ENCODE measurements at places on chromosomes 6 and 20.

DNA sequence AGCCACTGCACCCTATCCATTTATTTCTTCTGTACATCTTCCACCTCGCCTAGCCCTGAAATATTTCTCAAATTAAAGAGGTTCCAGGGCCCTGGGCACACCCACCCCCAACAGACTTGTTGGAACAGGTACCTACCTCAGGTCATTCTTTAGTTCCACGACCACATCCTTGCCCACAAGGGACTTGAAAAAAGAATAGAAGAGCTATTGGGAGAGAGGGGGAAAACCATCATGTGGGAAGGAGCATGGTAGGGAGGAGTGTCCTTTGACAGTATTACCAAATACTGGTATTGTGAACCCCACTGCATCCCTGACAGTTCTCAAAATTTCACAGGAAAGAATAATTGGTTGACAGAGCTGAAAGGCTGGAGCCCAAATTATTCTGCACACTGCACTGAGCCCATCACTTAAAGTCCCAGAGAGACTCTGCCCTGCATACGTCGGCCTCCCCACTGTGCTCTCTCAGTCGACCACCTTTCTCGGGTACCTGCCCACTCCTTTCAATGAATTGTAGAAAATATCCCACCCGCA, 762 bp downstream of the LSM2 start:
- DNase-seq = no peak

DNA sequence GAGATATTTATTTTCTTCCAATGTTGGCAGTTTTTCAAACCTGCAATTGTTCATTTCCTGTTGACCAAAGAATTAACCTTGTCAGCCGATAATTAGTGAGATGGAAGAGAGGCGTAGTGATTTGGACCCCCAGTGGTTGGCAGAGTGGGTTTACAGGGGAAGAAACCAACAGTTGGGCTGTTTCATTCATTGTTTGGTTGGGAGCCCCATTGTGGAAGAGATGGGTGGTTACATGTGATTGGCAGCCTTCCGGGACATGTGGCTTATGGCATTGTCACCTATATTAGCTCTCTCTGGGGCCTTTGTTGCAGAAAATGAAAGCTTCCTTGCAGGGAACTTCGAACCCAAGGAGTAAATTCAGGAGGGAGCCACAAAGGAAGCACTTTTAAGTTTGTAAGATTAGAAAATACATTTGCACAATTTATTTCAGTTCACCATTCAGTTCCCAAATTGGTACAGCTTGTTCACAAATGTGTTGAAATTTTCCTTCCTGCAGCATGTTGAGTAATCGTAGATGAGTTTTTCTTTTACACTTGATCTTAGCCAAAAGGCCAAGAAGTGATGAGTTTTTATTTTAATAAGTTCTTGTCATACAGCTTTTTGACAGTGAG, 50.3 kb upstream of the CDKAL1 start:
- DNase-seq = no peak

- DNase-seq = no peak
Measured at GRCh38 chr6:30893001-30893591, 8.8 kb downstream of the DDR1 start.

GRCh38 chr6:166202321-166202733, 34.7 kb upstream of the TBXT start:
- DNase-seq = no peak

- DNase-seq = no peak
Measured at GRCh38 chr20:64048402-64049044, 916 bp downstream of the SOX18 start.

- DNase-seq = no peak
Measured at GRCh38 chr6:83185096-83185495, 8.0 kb downstream of the PGM3 start.

- no peak for DNase-seq
Measured at GRCh38 chr20:62832212-62832922, 15.5 kb downstream of the COL9A3 start.

DNA sequence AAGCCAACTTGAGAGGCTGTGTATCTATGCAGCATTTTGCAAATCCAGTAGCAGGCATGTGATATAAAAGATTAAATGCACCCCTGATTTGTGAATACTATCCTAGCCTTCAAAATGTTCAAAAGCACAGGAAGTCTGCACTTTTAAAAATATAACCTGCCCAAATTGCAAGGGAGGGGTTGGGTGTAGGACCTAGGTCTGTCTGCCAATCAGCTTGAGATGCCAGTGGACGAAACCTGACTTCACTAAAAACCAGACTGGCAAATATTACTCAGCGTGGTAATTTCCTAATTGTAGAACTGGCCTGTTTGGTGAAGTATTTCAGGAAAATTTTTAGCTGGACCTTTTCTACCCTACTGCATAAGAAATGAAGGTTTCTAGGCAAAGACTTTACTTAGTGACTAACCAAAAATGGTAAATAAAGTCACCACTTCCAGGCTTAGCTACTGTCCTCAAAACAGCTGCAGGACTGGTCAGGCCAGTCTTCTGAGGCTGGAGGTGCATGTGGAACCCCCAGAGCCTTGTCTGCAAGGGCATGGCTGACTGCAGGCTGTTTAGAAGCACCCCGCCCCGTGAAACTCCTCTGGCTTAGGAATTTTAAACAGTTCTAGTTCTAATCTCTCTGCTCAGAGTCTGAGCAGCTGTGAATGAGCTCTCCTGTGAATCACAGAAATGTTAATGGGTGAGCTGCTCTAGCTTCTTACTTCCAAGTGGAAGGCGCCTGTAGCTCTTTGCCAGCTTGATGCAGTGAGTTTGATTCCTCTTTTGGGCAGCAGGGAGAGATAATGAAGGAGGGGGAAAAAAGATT, 104.4 kb upstream of the ESR1 start:
- no peak for DNase-seq

GRCh38 chr6:88358846-88359245, 192.7 kb upstream of the CNR1 start:
- no peak for DNase-seq

GRCh38 chr6:33661106-33661838, 40.1 kb downstream of the ITPR3 start:
- no peak for DNase-seq

DNA sequence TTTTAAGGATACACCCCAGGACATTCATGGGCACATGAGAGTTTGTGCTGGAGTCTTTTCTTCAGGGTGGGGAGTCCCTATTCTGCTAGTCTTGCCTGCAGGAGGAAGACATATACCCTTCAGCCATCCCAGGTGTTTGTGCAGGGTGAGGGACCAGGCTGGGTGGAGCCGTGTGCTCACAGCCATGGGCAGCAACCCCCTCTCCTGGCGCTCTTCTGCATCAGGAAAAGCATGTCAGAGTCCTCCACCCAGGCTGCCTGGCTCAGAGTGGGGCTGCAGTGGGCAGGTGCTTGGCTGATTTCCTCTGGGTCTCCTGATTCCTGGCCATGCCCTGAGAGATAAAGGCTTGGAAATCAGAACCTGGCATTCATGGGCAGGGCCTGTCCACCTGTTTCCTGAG, 22.7 kb upstream of the MLN start:
- DNase-seq = no peak

DNA sequence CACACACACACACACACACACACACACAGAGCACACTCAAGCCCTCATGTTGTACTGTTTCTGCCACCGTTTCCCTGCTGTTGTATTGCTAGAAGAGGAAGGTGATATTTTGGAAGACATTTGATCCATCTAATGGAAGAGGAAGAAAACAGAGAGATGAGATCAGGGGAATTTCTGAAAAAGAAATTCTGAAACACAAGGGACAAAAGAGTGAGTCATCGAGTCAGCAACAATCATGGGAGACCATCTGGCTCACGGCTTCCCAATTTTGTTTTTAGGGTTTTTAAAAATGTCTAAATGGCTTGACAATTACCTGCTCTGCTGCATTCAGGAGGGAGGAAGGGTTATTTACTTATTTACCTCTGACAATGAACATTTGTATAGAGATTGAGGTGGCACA, 22.0 kb downstream of the SOX4 start:
- no peak for DNase-seq

- DNase-seq = no peak
Measured at GRCh38 chr6:89542081-89542857, 96.3 kb downstream of the LYRM2 start.

GRCh38 chr6:38566295-38567030, 73.3 kb downstream of the BTBD9 start:
- no peak for DNase-seq

DNA sequence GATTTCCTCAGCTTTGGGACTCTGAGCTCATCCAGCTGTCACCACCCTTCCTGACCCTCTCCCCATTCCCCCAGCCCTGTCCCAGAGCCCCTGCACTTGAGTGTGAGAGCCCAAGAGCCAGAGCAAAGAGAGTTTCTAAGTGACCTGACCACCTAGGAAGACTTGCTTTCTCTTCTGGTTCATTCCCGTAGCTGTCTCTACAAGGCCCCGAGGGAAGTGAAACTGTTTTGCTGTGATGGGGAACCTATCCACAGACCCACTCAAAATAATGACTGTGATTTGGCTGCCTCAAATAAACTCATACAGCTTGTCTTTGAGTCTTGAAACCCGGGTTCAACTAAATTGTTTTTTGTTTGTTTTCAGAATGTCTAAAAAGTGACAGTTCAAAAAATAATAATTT, 74.6 kb upstream of the XRN2 start:
- DNase-seq = no peak

DNA sequence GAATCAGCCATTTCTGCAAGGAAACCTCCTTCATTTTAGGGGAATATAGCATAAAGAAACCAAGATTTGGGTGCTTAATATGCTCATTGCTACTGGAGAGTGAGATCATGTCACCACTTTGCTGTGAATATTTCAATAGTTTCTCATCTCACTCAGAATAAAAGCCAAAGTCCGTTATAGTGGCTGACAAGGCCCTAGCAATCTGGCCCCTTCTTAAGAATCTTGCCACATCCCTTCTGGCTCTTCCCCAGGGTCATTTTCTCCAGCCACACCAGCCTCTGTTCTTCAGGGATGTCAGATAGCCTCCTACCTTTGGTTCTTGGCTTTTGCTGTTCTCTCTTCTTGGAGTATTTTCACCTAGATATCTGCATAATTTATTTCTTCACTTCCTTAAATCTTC, 24.8 kb upstream of the MLIP start:
- no peak for DNase-seq

- no peak for DNase-seq
Measured at GRCh38 chr6:96164802-96165201, 149.0 kb downstream of the FUT9 start.

DNA sequence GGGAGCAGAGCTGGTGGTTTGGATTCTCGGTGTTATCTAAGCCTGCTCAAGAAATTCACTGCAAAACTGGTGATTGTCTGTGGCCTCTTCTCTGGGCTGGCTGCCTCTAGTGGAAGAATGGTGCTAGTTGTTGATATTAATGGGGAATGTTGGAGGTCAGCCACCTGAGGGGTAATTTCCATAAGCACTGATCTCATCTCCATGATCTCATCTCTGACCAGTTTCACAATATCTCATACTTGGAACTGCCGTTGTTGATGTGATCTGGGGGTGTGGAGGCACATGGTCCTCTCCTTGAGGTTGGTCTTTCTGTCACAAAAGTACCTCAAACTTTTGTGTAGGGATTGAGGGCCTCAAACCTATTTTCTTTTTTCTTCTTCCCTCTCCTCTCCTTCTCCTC, 102.6 kb downstream of the CD109 start:
- no peak for DNase-seq

DNA sequence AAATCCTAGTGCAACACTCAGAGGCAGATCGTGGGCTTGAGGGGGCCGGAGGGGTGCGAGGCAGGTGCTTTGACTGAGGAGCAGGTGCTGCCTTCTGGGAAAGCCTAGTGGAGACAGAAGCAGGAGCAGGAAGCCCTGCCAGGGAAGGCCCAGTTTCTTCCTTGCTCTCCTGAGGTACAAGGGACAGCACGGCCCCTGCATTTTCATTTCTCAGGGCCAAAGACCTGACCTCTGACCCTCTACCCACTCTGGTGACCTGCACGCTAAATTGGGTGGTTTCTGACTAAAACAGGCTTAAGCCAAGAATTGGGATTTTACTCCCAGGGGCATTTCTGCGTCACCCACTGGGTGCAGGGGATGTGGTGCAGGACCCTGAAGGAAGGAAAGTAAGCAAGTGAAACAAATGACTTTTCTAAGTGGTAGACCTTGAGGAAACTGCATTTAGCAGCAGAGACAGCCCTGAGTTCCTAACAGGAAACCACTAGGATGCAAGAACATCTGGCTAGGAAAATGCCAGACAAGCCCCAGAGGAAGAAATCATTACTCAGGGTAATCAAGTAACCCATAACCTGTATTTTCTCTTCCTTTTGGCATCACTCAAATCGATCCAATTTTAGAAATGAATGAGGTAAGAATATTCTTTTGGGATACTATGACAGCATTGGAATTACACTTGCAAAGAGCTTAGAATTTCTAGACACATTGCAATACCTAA, 141.7 kb downstream of the CD164 start:
- DNase-seq = no peak

DNA sequence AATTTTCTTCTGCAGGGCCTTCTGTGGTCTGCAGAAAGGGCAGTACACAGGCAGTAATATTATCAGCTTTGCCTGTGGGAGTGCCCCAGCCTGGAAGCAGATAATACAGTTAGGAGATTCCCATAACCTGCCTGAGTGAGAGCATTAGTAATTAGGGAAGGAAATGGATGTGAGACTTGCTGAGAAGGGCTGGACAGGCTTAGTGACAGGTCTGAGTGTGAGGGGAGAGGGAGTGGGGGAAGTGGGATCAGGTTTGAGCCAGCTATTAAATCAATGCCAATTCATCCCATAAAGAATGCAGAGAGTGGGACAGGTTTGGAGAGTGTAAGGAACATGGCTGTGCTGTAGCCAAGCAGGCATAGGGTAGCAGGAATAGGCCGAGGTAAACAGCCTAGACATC, 10.1 kb upstream of the CFAP206 start:
- no peak for DNase-seq

DNA sequence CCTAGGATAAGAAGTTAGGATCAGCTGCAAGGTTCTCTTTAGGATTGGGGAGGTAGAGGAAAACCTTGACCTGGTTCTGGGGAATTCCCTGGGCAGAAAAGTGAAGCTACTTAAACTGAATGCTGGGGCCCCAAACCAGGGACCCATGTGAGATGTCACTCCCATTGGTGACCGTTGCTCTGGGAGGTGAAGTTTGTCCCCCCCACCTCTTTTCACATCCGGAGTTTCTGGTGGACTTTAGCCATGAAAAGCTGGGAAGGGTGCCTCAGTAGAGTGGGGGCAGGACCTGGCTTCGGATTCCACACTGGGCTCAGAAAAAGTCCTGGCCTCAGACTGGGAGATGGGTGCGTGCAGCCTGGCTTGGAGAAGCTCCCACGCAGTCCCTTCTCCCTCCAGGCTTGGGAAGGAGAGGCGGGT, 13.2 kb downstream of the TJAP1 start:
- DNase-seq = no peak

GRCh38 chr6:39493777-39494176, 171.3 kb upstream of the KCNK16 start:
- DNase-seq = no peak

GRCh38 chr6:24489470-24489869, at the start of gene GPLD1:
GPLD1 (minus strand) TSS chr6:24489578; CDS start chr6:24489511, 67 bp downstream.
- DNase-seq = no peak

GRCh38 chr20:38109591-38110524, 55.2 kb downstream of the TGM2 start:
- no peak for DNase-seq

DNA sequence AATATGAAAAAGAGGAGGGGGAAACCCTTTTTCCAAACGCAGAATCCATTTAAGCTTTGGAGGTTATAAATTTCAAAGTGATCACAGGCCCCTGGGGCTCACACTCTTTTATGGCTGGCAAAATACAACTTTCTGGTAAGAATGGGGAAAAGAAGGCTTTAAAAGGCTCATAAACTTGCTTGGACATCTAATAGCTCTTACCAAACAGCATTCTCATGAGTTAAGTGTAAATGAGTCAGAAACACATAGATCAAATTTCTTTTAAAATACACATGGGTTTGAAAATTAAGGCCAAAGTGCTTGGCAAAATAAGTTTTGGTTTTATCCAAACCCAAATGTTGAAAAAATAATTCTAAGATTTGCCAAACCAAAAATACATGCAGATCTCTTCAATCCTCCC, 154.6 kb downstream of the SOBP start:
- no peak for DNase-seq

All from cortex of kidney (tissue), 1 donor.